Thyroid gland (tissue), 4 donors: ENCODE measurements at places on chromosomes 7 and 10. TPM values are rescaled to one million over a fixed set of nuclear protein-coding genes. Genes with fewer than 3 reads are reported as not detected.

DNA sequence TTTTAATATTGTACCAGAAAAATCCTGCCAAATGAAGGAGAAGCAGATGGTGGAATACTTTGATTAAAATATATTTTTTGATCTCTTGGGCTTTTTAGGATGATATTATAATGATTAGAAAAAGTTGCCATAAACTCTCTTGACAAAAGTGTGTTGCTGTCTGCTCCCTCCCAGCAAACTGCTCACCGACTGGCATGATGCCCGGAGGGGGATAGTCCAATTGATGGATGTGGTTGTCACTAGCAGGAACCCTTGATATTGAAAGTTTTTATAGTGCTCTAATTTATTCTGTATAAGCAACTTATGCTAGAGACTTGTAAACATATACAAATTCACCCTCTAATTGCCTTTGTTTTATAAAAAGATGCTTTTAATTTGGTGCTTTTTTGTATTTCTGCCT is 114.0 kb downstream of the DNAH11 start:
- no peak for DNase-seq
- no peaks in the 10 kb centered on the region for H3K27me3 ChIP-seq
- H3K4me1 ChIP-seq: no peaks in the 10 kb centered on the region

DNA sequence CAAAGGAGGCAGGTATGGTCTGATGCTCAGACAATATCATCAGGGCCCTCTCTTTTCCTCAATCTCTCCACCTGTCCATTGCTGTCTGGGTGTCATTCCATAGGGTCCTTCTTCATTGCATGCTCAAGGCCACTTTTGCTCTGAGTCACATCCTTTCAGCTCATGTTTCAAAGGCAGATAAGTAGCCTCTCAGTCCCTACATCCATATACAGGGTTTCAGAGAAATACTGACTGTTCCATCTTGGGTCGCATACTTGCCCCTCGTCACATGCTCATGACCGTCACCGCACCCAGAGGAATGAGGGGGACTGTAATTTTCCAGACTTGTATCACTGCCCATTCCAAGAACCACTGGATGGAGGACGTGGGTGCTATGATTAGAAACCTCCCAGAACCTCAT is 93.4 kb downstream of the FAM107B start:
- no peaks in the 10 kb centered on the region for H3K36me3 ChIP-seq
- H3K27ac ChIP-seq: no peak overlapping the region
- H3K4me3 ChIP-seq: no peak overlapping the region
- no peaks in the 10 kb centered on the region for H3K4me1 ChIP-seq

GRCh38 chr7:2802504-2803341 is 41.4 kb downstream of the GNA12 start:
- no peak overlapping the region for H3K27ac ChIP-seq
- H3K4me1 ChIP-seq: peaks cover 7% of the 10 kb centered on the region

The TEX47 gene
- total RNA-seq: not detected

The OR2A5 gene
- total RNA-seq: not detected

The ORC5 gene
- 27.3 TPM for total RNA-seq
